Left hindlimb (tissue), 1 donor: ENCODE measurements at places on chromosomes 2 and 18.

GRCh38 chr2:219441451-219442255, 7.0 kb downstream of the SPEG start:
- peak; percentile 75 for DNase-seq

GRCh38 chr2:26314243-26314642, 31.7 kb upstream of the SELENOI start:
- no peak for DNase-seq

- peak; percentile 64 for DNase-seq
Observed at GRCh38 chr18:59180150-59180845, 39.7 kb upstream of the GRP start.

DNA sequence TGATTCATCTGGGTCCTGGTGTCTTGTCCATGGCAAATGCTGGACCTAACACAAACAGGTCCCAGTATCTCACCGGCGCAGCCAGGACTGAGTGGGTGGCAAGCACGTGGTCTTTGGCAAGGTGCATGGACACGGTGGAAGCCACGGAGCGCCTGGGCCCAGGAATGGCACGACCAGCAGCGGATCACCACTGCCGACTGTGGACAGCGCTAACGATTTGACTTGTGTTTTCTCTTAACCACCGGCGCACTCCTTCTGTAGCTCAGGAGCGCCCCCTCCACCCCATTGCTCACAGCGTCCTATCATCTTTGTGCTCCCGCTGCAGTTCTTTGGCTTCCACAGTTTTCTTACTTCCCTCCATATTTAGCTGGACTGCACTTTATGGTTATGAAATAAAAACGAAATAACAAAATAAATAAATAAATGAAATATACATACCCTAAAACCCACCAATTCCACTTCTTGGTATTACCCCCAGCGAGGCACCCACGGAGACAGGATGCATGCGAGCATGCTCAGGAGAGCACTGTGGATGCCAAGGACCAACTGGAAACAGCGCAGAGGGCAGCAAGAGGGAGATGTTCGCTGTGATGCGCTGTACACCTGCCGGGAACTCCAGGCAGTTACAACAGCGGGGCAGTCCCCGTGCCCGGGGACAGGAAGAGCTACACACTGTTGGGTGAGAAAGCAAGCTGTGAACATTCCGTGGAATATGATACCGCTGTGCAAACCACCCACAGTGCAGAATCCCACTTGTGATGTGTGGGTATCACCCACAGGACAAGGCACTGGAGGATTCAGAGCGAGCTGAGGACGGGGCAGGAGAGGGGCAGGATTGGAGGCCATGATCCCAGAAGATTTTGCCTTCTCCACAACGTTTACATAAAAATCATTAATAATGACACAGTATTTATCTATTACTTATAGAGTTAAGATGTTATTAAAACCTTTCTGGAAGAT, 7.0 kb upstream of the CIDEA start:
- peak; percentile 34 for DNase-seq

DNA sequence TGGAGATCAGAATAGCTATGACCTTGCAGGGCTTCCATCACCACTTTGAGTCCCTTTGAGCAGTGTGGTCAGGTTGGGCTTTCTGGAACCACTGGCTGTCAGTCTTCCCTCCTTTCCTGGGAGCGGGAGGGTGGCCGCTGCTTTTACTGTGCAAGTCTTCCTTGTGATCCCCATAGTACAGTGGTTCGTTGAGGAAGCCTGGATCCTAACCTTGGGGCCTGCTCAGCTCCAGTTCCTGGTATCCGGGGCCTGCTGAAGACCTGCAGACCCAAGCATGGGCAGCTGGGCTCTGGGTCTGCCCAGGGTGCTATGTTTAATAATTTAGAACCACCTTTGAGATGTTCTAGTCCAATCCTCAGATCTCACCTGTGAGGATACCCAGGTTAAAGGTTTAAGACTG, 104.2 kb downstream of the CLIP4 start:
- no peak for DNase-seq
